ENCODE measurements at places on chromosomes 4 and X. TPM values are rescaled to one million over a fixed set of nuclear protein-coding genes. Genes with fewer than 3 reads are reported as not detected.

NUDT11 gene
- 1.1 TPM for total RNA-seq

EDA gene
- total RNA-seq = 1.1 TPM

SYN1 gene
- 0.07 TPM for total RNA-seq

TACR3 gene
- total RNA-seq = not detected

GAGE2A gene
- total RNA-seq = not detected

Data from mammary microvascular endothelial cell (primary cell).